Activated T-helper 17 cell treated with anti-CD3 and anti-CD28 coated beads, Interleukin-2, amount 50 U/mL, for 72 hours (primary cell): ENCODE measurements at places on chromosomes 1 and 21.
A peak's percentile ranks its signal among the peaks of the same experiment; 100 is the strongest.

- no peak for ATAC-seq
Measured at GRCh38 chr1:183554577-183554976, 35.7 kb downstream of the NCF2 start.

- ATAC-seq = no peak
Measured at GRCh38 chr1:39573736-39574624, 2.6 kb downstream of the PABPC4 start.

DNA sequence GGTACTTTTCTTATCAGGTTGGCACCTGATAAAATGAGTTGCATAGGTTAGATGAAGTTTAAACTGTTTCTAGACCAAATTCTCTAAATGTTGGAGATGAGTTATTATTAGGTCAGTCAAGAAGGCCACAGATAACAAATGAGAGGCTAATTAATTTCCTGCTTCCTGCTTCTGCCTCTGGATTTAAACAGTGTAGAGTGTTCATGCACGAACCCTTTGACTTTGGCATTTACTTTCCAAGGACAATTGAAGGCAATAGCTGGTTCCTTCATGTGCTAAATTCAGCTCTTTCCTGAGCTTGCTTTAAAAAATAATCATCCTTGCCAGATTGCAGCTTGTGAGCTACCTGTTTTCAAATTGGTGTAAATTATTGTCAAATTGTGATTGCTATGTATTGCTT is 80.6 kb downstream of the RASAL2 start:
- no peak for ATAC-seq

GRCh38 chr1:226821719-226822085 is 48.7 kb upstream of the PSEN2 start:
- ATAC-seq = no peak

DNA sequence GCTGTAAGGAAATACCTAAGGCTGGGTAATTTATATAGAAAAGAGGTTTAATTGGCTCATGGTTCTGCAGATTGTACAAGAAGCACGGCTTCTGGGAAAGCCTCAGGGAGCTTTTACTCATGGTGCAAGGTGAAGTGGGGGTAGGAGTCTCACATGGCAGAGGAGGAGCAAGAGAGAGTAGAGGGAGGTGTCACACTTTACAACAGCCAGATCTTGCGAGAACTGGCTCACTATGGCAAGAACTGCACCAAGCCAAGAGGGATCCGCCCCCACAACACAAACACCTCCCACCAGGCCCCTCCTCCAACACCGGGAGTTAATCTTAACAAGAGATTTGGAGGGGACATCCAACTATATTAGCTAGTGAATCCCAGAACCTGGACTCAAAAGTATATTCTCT is 135.4 kb upstream of the SOD1 start:
- no peak for ATAC-seq

DNA sequence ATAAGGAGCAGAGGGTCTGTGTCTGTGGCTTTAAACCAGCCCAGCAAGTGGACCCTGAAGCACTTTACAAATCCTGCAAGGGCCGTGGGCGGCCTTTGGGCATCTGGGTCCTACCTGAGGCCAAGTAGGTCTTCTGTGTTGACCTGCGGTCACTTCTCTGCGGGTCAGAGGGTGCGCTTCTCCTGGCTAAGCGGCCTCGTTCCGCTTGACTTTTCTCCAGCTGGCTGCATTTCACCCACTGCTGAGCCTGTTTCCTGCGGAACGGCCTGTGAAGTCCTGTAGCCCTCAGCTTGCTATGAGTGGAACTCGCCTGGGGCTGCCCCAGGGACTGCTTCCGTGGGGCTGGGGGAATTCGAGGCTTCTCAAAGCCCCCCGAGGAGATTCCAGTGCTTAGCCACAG is 43.3 kb downstream of the SLC37A1 start:
- no peak for ATAC-seq

DNA sequence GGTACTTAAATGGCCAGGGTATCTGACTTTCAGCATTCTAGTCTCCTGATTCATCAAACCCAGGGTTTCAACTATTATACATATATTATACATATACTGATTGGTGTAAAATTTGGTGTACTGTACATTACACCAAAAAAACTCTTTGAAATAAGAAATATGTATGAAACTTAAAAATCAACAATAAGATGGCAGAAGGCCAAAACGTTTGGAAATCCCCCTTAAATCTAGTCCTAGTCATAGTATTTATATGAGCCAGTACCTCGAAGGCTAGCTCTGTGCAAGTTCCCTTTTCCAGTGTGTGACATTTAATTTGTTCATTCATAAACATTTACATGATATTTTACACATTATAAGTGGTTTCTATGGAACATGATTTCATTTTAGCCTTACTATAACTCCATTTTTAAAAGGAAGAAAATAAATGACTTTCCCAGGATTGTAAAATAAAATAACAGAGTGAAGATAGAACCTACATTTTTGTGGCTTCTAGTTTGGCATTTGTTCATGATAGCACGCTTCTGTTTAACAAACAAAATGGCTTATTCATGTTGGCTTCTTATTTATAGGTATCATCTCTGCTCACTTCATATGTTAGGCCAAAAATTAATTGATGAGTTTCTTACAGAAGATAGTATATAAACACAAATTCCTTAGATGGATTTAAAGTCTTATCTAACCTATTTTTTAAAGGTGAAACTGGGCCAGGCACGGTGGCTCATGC is 18.8 kb upstream of the ZNF281 start:
- peak; percentile 38 for ATAC-seq
